ENCODE measurements at places on chromosomes 7 and 10.

GRCh38 chr7:17934094-17934493, 6.2 kb downstream of the SNX13 start:
- DNase-seq, result no peak

- DNase-seq, result no peak
Observed at GRCh38 chr7:102421706-102422240, 11.6 kb upstream of the ORAI2 start.

GRCh38 chr7:88967432-88967831, 171.9 kb upstream of the TEX47 start:
- no peak for DNase-seq

DNA sequence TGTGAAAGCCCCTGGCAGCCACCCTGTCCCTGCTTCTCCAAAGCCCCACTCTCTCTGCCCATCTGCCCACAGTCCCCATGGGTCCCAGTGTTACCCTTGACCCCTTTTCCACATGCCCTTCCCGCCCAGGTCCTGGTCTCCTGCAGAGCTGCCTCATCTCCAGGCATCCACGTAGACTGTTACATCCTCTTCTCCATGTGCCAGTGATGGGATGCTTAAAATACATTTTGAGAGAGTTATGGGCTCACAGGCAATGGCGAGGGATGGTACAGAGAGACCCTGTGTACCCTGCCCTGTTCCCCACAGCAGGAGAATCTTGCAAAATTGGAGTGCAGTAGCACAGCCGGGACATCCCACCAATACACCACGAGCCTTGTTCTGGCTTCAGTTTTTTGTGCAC, 56.8 kb downstream of the GLRX3 start:
- no peak for DNase-seq

GRCh38 chr10:125549653-125550052, 133.3 kb downstream of the TEX36 start:
- no peak for DNase-seq

DNA sequence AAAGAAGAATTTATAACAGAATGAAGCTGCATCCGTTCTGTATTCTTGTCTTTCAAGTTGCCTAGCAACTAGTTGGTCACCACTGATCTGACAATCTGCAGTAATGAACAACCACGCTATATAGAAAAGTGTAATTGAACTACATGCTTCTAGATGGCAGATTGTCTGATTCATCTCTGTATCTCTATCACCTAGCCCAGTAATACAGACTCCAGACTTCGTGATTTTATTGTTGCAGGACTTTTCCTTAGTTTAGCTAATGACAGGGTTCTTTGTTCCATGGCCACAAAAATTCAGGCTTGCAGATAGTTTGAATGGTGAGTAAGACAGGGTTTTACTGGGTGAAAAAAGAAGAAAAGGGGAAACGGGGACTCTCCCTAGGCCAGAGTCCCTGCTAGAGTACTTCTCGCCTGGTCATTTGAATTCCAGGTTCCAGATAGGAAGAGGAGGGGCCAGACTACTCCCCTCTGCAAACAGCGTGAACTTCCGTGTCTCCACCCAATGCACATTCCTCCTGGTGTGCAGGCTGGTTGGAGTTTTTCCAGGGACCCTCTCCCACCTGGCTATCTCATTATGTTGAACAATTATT, 45.9 kb downstream of the COL1A2 start:
- DNase-seq, result no peak

- DNase-seq, result no peak
Observed at GRCh38 chr7:158955146-158955870, 99.0 kb downstream of the DYNC2I1 start.

DNA sequence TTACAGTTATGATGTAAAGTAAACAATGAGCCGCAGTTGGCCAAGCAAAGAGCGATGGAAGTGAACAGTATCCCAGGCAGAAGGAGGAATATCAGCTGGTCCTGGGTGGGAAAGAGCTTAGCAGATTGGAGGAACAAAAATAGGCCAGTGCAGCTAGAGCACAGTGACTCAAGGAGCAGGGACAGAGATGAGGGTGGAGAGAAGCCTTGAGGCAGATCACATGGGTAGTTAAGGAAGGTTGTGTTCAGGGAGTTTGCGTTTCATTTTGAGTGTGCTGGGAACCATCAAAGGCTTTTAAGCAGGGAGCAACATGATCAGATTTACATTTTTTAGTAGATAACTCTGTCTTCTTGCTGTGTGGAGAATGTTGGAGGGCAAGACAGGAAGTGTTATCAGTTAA, 113.6 kb downstream of the OAT start:
- no peak for DNase-seq

DNA sequence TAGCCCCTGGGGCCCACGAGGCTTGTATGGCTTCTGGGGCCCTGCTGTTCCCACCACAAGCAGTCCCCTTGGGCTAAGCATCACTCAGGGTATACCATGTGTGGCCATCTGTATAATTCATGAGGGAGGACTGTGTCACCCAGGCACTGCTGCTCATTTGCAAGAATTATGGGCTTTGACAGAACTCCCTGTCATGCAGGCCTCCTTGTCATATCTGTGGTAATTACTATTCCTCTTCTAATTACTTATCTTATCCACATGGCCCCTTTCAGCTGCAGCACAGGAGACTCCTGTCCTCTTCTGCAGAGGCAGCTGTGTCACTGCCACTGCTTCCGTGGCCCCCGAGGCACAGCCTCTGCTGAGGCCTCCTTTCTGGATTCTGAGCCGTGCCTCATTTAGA, 46.3 kb downstream of the LRMDA start:
- DNase-seq, result no peak

- no peak for DNase-seq
Observed at GRCh38 chr10:133180965-133181639, 21.1 kb downstream of the KNDC1 start.

DNA sequence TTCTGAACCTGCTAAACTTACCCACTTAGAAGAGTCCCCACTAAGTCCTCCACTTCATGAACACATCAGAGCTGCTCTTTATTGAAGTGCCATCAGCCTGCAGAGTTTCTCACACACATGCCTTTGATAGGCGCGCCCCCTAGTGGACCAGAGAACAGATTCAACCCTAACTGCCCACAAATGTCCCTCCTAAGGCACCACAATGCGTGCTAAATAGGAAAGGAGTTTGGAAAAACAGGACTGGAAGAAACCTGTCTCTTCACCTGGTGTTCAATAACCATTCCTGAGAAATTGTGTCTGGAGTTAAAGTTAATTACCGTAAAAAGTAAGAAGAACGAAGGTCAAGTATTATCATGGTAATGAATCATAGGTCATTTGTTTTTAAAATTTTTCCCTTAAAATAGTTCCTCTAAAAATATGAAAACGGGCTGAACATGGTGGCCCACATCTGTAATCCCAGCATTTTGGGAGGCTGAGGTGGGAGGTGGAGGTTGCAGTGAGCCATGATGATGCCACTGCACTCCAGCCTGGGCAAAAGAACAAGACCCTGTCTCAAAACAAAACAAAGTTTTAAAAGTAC, 249.7 kb downstream of the ELMO1 start:
- no peak for DNase-seq

DNA sequence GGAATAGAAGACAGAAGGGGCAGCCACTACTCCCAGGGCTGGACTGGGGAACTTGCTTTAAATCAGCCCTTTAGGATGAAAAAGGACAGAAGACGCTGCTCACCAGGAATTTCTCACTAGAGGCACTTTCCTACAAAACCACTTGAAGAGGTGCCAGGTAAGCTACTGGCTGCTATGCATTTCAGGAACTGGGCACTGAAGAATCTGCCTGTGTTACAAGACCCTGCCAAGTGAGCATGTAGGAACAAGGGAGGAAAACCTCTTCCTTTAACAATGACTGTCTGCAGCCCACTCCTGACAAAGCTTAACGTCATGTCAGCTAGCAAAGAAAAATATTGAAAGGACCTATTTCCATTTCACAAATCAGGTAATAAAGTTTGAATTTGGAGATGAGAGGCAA, 5.8 kb upstream of the AGMO start:
- no peak for DNase-seq

- DNase-seq, result no peak
Observed at GRCh38 chr10:100146875-100147650, 38.8 kb downstream of the ERLIN1 start.

DNA sequence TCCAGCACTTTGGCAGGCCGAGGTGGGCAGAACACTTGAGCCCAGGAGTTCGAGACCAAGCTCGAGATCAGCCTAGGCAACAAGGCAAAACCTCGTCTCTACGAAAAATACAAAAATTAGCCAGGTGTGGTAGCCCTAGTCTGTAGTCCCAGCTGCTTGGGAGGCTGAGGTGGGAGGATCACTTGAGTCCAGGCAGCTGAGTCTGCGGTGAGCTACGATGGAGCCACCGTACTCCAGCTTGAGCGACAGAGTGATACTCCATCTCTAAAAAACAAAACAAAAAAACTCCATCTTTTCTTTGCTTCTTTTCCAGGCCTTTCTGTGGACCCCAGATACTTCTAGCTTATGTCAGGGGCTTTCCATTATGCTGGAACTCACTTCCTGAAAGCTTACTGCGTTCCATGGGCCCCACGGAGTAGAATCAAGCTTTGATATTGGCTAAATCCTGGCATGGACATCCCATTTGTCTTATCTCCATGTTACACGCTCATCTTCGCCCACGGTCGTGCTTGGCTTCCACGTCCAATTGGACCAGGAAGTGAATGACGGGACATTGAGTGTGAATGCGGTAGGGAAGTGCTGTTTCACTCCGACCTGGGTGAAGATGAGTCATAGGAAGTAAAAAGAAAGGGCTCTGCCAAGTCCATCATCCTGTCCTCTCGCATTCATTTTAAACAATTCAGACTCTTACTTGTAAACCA, 45.7 kb downstream of the FAM171A1 start:
- DNase-seq, result no peak

DNA sequence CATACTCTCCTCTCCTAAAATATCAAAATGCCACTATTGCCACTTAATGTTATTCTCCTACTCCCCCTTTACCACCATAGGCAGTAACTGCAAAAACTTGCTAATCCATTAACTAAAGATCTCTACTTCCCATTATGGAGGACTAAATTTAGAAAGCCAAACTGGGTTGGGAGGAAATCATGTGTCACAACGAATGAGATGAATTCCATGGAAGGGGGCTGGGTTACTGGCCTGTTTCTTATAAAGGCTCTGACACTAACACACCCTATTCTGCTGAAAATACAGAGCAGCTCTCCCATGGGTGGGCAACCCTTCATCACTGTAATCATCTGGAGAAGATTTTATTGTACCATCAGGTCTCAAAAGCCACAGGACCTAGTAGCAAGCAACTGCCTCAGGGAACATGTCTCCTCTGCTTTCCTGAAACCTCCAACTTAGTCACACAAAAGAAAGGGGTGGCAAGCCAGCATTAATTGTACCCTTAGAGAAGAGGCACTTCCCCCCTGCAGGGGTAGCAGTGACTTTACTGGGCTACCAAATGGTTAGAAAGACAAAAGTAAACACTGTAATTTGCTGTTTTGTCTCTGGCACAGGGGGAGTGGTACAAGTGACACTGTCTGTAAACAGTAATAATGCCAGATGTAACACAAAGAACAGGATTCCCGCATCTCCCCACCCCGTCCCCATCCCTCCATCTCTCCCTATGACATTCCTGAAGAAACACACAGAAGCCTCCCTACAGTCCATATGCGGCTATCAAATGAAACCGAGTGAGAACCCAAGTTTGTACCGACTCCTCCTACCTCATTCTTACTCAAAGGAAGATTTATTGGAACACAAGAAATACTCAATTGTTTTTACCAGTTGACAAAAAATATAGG, 81.6 kb downstream of the ARMH3 start:
- no peak for DNase-seq
